ENCODE measurements at places on chromosomes 12 and 14. TPM values are rescaled to one million over a fixed set of nuclear protein-coding genes. Genes with fewer than 3 reads are reported as not detected.

- H3K36me3 ChIP-seq = no peaks in the 10 kb centered on the region
- DNase-seq = no peak
- no peaks in the 10 kb centered on the region for H3K27me3 ChIP-seq
- H3K4me1 ChIP-seq = no peaks in the 10 kb centered on the region
- H3K4me3 ChIP-seq = no peak overlapping the region
- no peak overlapping the region for H3K27ac ChIP-seq
Observed at GRCh38 chr12:27104546-27104945, 22.2 kb upstream of the C12orf71 start.

Gene IAPP
- 0.10 TPM for polyA plus RNA-seq

Gene ASB2
- 12.1 TPM for polyA plus RNA-seq

DNA sequence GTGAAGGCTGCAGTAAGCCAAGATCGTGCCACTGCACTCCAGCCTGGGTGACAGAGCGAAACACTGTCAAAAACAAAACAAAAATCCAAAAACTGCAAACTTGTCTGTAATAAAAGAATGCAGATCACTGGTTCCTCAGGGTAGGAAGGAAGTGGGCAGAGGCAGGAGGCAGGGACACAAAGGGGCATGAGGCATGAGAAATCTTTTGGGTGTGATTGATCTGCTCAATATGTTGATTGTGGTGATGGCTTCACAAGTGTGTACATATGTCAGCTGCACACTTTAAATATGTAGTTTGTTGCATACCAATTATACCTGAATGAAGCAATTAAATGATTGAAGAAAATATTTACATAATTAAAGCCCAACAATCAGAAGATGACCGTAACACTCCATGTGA lies 117.6 kb downstream of the CMAS start:
- no peak for DNase-seq
- H3K36me3 ChIP-seq = no peaks in the 10 kb centered on the region
- no peaks in the 10 kb centered on the region for H3K4me1 ChIP-seq
- no peak overlapping the region for H3K27ac ChIP-seq
- H3K4me3 ChIP-seq = no peak overlapping the region

Gene SLC15A5
- not detected for polyA plus RNA-seq

GRCh38 chr12:66491853-66492252 lies 187.0 kb downstream of the GRIP1 start:
- H3K27me3 ChIP-seq = no peaks in the 10 kb centered on the region
- no peaks in the 10 kb centered on the region for H3K4me1 ChIP-seq
- no peaks in the 10 kb centered on the region for H3K36me3 ChIP-seq

All from large intestine (tissue), 12 donors.